ENCODE measurements at places on chromosomes 3 and 15.

- DNase-seq, result no peak
Measured at GRCh38 chr3:58246148-58247047, 8.8 kb downstream of the ABHD6 start.

DNA sequence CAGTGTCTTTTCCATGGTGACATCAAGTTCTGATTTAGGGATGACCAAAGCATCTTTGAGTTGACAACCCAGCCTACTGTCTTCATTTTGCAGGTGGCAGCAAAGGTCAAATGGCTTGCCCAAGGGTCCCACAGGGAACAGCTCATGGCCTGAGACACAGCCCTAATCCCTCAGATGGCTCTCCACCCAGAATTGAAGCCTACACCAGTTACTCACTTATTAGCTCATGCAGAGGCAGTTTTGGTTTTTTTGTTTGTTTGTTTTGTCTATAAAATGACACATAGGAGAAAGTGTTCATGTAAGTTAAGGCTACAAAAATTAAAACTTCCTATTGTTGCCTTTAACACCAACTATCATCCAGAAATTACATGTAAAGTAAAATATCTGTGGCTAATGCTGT is 167.9 kb downstream of the OSBPL10 start:
- no peak for DNase-seq

- no peak for DNase-seq
Measured at GRCh38 chr15:33161209-33161608, 33.3 kb downstream of the FMN1 start.

- DNase-seq, result no peak
Measured at GRCh38 chr15:90221246-90221900, 12.4 kb downstream of the CIB1 start.

GRCh38 chr15:27082526-27082925 is 111.5 kb downstream of the GABRG3 start:
- DNase-seq, result no peak

- DNase-seq, result no peak
Measured at GRCh38 chr15:69398491-69398891, 15.7 kb upstream of the KIF23 start.
